ENCODE measurements at places on chromosomes 16 and 17.
A peak's percentile ranks its signal among the peaks of the same experiment; 100 is the strongest.

- DNase-seq = no peak
Observed at GRCh38 chr16:85049706-85050305, 22.2 kb downstream of the KIAA0513 start.

DNA sequence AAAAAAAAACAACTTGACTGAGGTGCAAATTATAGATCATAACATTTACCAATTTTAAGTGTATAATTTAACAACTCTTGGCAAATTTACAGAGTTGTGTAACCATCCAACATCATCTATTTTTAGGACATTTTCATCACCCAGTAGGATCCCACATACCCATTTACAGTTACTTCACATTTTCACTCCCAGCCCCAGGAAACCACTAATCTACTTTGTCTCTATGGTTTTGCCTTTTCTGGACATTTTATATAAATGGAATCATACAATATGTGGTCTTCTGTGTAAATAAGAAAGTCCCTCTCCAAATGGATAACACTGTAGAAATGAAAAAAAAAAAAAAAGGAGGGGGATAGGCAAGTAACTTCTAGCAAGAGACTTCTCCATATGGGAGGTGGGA is 26.1 kb upstream of the XYLT1 start:
- DNase-seq = no peak

DNA sequence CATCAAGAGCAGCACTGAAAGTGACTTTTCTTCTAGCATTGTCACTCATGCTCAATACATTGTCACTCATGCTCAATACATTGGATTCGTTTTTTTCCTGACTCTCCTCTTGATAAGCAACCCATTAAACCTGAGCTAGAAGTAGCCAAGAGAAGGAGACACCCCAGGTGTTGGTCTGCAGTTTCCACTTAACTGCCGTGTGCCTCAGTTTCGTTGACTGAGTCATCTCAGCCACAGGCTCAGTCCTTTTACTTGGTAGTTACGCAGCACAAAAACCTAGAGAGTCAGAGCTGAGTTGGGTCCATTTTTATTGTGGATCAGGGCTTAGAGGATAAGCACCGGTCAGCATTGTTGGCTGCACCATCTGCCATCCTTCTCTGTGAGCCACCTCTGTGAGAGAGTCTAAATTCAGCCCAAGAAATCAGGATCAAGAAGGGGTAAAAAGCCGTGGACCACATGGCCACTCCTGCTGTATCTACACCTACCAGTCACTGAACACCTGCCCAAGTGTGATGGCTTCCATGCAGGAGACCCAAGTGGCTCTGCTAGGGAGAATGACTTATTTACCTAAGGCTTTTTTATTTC is 11.3 kb downstream of the GINS2 start:
- DNase-seq = no peak

DNA sequence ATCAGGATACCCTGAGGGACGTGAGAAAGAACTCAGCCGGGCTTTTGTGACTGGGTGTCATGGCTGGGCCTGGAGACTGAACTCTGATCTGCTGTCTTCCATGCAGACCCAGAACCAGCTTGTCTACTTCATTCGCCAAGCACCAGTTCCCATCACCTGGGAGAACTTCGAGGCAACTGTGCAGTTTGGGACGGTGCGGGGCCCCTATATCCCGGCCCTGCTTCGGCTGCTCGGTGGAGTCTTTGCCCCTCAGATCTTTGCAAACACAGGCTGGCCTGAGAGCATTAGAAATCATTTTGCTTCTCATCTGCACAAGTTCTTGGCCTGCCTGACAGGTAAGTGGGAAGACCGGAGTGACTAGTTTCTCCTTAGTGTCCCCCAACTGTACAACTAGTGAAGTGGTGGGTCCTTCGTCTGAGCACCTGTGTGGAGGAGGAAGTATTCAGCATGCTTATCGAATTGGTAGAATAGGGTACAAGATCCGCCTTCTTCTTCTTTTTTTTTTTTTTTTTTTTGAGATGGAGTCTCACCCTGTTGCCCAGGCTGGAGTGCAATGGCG is 15.5 kb downstream of the DNAH2 start:
- DNase-seq = no peak

GRCh38 chr17:1731194-1731506 is 6.6 kb downstream of the WDR81 start:
- DNase-seq = no peak

DNA sequence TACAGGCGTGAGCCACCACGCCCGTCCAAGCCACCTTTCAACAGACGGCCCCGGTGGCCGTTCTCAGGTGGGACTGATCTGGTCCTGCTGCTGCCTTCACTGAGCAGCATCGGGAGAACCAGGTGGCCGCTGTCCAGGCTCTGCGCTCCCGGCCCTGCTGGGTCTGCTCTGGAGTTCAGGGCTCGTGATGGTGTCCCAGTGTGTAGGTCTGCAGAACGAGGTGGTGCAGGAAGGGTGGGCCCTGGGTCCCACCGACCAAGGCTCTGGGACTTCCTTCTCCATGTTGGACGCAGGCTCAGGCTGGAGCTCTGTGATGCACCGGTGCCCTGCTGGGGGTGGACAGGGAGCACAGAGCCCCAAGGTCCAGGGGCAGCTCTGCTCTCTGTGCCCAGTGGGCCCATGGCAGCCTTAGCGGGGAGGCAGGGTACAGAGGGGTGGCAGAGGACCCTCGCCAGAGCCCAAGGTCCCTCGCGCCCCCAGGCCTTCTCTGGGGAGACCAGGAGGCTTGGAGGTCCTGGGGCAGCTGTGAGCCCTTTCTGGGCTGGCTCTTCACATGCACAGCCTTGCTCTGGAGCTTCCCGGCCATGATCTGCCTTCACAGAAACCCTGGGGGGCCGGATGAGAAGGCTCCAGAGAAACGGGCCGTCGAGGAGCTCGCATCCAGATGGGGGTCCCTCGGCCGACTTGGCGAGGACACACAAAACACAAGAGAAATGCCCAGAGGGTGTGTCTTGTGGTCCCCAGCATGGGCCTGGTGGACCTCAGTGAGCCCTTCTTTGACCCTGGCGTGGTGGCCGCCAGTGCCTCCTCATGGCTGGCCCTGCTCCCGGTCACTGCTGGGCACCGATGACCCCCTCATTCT is 26.9 kb upstream of the BAHCC1 start:
- no peak for DNase-seq

DNA sequence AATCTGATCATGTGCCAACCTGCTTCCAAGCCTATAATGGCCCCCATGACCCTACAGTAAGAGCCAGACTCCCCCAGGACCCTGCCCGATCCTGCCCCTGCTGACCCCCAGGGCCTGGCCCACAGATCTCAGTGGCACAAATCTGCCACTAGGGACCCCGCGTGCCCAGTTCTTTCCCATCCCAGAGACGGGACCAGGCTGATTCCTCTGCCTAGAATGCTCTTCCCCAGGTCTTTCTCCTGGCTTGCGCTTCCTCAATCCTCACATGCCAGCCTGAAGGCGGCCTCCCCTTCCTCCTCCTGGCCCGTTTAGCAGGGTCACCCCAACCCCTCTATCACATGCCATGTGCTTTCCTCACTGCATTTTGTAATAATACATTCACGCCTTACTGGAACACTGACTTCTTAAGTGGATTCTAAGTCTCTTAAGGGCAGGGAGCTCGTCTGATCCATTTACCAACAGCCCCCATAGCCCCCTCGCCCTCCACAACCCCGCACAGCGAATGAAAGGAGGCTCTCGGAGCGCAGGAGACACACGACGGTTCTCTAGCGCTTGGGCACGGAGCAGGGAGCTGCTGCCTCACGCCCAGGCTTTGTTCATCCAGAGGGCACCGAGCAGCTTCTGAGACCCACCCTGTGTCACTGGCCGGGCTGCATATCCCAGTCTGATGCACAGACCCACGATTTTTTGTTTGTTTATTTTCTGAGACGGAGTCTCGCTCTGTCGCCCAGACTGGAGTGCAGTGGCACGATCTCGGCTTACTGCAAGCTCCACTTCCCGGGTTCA is 1.2 kb downstream of the TRIM65 start:
- no peak for DNase-seq

- DNase-seq = peak; percentile 66
Observed at GRCh38 chr16:83356266-83356665, 451.5 kb upstream of the HSBP1 start.

DNA sequence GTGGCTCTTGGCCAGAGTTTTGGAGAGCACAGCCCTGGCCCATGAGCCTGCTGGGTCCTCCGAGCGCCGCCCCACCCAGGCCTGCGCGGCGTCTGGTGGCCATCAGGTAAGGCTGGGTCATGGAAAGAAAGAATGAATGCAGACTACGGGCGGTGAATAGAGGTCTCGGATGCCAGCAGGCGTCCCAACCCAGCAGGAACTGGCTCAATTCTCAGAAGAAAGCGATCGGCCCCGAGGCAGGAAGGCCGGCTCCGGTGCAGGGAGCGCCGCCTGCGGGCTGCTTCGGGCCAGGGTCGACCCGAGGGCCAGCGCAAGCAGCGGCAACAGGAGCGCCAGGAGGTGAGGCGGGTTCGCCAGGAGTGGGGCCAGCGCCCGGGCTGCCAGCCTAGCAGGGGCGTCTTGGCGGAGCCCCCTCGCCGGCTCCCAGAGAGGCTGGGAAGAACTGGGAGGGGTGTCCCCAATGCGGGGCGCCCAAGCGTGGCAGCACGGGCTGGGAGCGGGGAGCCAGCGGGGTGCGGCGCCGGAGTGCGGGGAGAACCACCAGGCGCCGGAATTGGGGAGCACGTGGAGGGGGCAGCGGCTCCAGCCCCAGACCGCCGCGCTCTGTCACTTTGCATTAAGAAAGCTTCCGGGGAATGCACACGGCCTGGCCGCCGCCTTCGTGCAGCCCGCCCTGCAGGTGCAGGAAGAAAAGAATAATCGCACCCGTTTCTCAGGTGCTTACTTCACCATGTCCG is 7.1 kb upstream of the TMC5 start:
- DNase-seq = peak; percentile 16

DNA sequence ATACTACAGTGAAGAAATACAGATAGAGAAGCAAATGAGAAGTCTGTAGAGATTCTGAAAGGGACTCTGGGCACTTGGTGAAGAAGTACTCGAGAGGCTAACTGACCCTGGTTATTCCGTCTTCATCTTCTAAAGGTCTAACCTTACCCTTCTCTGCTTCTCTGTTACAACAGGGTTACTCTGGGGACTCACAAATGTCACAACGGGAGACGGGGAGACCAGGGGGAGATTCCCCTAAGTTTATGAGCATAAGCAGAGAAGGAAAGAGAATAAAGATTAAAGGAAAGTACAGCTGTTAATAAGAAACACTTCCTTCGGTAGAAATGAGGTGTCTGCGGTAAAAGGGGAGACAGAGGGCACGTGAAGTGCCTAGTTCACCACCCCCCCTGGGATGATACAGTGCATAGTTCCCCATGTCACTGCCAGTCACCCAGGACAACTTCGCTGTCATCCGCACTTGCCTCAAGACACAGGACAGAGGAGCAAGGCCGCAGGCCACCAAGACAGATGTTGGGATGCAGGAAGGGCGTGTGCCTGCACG is 75.2 kb upstream of the TRAP1 start:
- no peak for DNase-seq

- DNase-seq = no peak
Observed at GRCh38 chr17:30379303-30379902, 676 bp downstream of the CPD start.

DNA sequence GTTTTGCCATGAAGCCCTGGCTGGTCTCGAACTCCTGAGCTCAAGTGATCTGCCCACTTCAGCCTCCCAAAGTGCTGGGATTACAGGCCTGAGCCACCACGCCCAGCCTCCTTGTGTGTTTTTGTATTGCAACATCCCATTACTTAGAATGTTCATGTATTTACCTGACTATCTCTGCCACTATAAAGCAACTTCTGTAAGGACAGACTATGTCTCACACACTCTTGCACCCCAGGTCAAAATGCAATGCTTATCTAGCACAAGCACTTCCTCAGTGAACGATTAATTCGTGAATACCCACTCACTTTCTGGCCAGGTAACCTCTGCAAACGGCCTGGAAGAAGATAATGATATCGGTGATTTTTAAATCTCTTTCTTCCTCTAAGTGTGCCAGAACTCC is 82.6 kb downstream of the NDEL1 start:
- no peak for DNase-seq

- DNase-seq = no peak
Observed at GRCh38 chr16:84631886-84632285, 14.0 kb upstream of the COTL1 start.

GRCh38 chr16:27685807-27686206 is 135.9 kb downstream of the KATNIP start:
- no peak for DNase-seq

DNA sequence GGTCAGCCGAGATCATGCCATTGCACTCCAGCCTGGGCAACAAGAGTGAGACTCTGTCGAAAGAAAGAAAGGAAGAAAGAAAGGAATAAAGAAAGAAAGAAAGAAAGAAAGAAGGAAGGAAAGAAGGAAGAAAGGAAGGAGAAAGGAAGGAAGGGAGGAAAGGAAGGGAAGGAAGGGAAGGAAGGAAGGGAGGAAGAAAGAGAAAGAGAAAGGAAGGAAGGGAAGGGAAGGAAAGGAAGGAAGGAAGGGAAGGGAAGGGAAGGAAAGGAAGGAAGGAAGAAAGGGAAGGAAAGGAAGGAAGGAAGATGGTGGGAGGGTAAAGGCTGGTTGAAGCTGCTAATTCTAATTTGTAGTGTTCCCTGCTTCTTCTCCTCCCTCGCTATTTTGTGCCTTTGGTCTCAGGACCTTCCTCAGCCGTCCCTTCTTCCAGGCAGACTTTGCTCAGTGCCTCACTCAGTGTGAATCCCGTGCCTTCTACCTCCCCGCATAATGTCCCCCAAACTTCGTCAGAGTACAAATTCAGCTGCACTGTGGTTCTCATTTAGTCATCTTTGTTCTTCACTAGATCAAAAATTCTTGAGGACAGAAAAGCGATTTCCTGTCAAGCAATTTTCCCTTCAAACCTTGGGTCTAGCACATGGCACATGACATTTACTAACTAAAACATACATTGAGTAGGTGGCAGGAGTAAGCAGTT is 31.1 kb upstream of the PAFAH1B1 start:
- DNase-seq = no peak

DNA sequence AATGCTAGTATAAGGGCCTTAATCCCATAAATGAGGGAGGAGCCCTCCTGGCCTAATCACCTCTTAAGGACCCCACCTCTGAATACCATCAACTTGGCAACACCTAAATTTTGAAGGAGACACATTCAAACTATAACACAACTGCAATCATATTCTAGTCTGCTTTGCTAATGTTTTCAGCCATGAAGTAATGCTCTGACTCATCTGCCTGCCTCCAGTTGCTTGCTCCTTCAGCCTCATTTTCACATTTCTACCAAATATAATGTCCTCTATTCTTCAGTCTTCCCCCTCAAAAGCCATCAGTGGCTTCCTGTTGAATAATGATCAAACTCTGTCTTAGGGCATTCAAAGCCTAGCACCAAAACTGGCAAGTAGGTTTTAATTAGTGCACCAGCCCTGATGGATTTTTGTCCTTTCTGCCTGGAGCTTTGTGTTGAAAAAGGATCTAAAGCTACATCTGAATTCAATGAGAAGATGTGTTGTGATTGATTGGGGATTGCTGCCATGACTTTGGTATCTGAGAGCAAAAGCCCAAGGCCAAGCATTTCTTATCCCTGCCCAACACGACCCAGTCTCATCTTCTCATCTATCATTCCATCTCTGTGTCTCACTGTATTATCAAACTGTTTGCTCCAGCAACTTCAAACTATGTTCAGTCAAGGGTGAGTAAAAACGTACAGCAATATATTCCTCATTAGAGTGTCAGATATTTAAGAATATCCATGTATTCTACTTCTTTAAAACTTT is 140.8 kb upstream of the ELAC2 start:
- no peak for DNase-seq

Data from NCI-H345 (cell line).